ENCODE measurements at places on chromosomes 2 and 18.

- no peak for DNase-seq
Observed at GRCh38 chr18:57581301-57581934, 5.1 kb downstream of the FECH start.

DNA sequence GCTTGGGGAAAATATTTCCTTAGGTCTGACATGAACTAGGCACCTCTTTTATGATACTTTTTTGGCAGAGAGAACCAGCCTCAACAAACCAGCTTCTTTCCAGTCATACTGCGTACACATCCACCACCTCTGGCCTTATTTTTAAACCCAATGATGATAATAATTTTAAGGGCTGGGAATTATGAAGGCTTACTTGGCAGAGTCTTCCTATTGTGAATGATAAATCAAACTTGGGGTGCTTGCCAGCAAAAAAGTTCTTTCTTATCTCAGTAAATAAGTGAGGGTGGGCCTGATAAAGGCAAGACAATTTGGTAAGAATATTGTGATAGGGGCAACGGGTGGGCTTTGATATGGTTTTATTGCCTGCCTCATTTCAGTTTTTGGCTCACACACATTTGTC lies 1230.2 kb upstream of the ZEB2 start:
- DNase-seq = no peak

DNA sequence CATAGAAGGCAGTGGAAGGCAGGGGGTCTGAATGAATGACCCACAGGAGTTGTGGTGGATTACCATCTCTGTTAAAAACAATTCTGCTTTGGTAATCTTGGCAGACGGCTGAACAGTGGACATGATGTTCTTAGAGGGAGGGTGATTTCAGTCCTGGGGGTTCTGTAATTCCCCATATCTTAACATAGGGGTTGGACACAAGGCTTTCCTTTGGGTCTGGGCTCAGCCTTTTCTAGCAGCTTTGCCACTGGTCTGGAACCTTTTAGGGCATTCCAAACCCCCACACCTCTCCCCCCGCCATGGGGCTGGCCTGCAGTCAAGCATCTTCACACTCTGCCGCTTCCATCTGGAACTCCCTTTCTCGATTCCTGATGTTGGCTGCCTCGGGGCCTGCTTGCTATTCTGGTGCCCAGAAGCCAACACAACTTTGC lies 50.3 kb downstream of the RPL37A start:
- DNase-seq = peak; percentile 95

GRCh38 chr2:158766524-158766923 lies 28.6 kb upstream of the DAPL1 start:
- DNase-seq = no peak

GRCh38 chr2:10947446-10948187 lies 35.9 kb downstream of the KCNF1 start:
- DNase-seq = no peak

DNA sequence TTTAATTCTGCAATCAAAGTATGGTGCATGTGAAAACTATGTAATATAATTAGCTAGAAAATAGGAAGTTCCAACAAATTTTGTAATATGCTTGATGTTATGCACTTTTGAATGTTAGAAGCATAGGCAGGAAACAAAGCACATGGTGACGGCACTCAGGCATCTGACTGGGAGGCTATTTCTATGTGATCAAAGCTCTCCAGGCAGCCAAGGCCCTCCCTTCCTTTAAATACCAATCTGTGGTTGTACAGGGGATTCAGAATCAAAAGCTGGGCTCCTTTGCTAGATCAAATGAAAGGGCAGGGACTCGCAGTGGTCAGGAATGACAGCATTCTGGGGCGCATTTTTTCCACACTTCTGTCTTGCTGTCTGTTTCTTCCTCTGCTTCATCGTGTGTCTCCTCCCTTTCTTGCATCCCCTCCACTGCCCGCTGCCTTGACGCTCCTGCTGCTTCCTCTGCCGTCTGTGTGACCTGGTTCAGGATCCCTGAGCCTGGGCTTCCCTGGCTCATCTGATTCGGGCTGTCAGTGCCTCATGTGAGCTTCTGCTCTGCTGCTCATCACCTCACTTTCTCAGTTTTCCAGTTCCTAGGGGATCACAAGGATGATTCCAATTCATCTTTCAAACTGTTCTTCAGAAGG lies 30.9 kb downstream of the TMEM182 start:
- DNase-seq = no peak

GRCh38 chr2:71615767-71616730 lies 162.7 kb downstream of the DYSF start:
- no peak for DNase-seq

DNA sequence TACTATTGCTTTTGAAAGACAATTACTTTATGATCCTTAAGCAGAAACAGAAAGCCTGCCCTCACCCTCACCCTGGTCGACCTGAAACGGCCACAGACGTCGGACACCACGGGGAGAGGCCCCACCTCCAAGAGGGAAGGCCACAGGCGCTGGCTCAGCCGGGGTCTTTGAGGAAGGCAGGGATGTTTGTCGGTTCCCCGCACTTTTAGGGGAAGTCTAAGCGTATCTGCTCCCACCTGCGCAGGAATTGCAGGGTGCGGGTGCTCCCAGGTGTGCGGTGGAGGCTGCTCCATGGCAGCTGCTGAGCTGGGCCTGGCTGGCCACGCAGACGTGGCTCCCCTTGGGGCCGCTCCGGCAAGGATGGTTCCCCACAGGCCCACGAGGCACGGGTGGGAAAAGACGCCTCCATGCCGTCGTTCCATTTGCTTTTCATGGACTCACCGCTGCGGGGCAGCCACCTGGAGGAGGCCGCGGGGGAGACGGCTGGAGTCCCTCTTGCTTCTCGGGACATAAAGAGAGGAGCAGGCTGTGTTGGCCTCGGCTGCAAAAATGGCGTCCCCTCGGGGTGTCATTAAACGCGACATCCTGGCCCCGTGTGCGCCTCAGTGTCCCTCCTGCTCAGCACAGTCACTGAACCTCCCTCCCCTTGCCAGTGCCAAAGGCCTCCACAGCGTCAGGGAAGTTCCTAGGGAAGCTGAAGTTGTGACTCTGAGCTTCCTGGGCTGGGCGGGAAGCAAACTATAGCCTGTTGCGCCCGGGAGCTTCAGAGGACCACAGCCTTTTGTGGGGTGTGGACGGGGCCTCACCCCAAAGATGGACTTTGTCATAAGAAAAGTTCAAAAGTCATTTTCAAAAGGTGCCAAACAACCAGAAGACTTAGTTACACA lies 63.4 kb downstream of the NFATC1 start:
- no peak for DNase-seq

Measured in thyroid gland (tissue), 4 donors.